Hair follicle dermal papilla cell (primary cell): ENCODE measurements at places on chromosomes 12 and 14. TPM values are rescaled to one million over a fixed set of nuclear protein-coding genes. Genes with fewer than 3 reads are reported as not detected.

The PAX9 gene
- total RNA-seq = not detected in 2 replicates

The NTF3 gene
- 4.4 and 5.0 TPM in 2 replicates for total RNA-seq

The DNAJC22 gene
- 0.32 and 1.1 TPM in 2 replicates for total RNA-seq

The PTCSC3 gene
- not detected in 2 replicates for total RNA-seq

The MMP19 gene
- 15.4 and 16.1 TPM in 2 replicates for total RNA-seq

The PLEKHD1 gene
- total RNA-seq = under 0.01 and 0.24 TPM in 2 replicates

The TEDC1 gene
- 2.6 and 4.0 TPM in 2 replicates for total RNA-seq

The CCDC196 gene
- not detected in 2 replicates for total RNA-seq

The PTHLH gene
- 0.12 and 0.81 TPM in 2 replicates for total RNA-seq

The CYP46A1 gene
- total RNA-seq = 0.36 and 2.1 TPM in 2 replicates

The SLC10A1 gene
- not detected in 2 replicates for total RNA-seq

The TBX3 gene
- 30.8 and 36.2 TPM in 2 replicates for total RNA-seq

The SCNN1A gene
- 0.85 and 1.5 TPM in 2 replicates for total RNA-seq

The NUAK1 gene
- 28.7 and 37.3 TPM in 2 replicates for total RNA-seq

The SLC7A7 gene
- total RNA-seq = 6.7 and 10.2 TPM in 2 replicates

The CD163 gene
- 0.24 and 0.49 TPM in 2 replicates for total RNA-seq

The HELB gene
- total RNA-seq = 4.0 and 5.8 TPM in 2 replicates

The BCL11B gene
- 0.36 and 0.81 TPM in 2 replicates for total RNA-seq

The SCN8A gene
- 37.4 and 50.6 TPM in 2 replicates for total RNA-seq

The HOTAIR gene
- 0.16 TPM in 1 of 2 replicates, not detected in the other for total RNA-seq

The B4GALNT1 gene
- total RNA-seq = 3.8 and 5.7 TPM in 2 replicates

The ATP23 gene
- 6.2 and 9.1 TPM in 2 replicates for total RNA-seq

The PRB2 gene
- total RNA-seq = not detected in 2 replicates

The OR4M1 gene
- not detected in 2 replicates for total RNA-seq

The TAS2R9 gene
- total RNA-seq = not detected in 2 replicates

The CYP27B1 gene
- 1.2 and 1.9 TPM in 2 replicates for total RNA-seq

The MYL2 gene
- total RNA-seq = not detected in 2 replicates

The MFAP5 gene
- 200 and 206 TPM in 2 replicates for total RNA-seq

The ASPG gene
- total RNA-seq = under 0.01 TPM in 1 of 2 replicates, not detected in the other

The SAMD4A gene
- 57.9 and 65.6 TPM in 2 replicates for total RNA-seq

The ARMH4 gene
- 10.0 and 10.1 TPM in 2 replicates for total RNA-seq

The OLR1 gene
- total RNA-seq = 0.24 and 0.49 TPM in 2 replicates

The PRICKLE1 gene
- total RNA-seq = 2.6 and 4.2 TPM in 2 replicates

The NELL2 gene
- total RNA-seq = 0.36 TPM in 1 of 2 replicates, not detected in the other

The KRT81 gene
- 0.12 TPM in 1 of 2 replicates, not detected in the other for total RNA-seq

The ANKRD33 gene
- total RNA-seq = not detected in 2 replicates

The CLEC1A gene
- total RNA-seq = 0.16 and 0.85 TPM in 2 replicates

The AKAP3 gene
- 1.8 and 2.7 TPM in 2 replicates for total RNA-seq
